Esophagus squamous epithelium (tissue), 5 donors: ENCODE measurements at places on chromosomes 2 and 18.

DNA sequence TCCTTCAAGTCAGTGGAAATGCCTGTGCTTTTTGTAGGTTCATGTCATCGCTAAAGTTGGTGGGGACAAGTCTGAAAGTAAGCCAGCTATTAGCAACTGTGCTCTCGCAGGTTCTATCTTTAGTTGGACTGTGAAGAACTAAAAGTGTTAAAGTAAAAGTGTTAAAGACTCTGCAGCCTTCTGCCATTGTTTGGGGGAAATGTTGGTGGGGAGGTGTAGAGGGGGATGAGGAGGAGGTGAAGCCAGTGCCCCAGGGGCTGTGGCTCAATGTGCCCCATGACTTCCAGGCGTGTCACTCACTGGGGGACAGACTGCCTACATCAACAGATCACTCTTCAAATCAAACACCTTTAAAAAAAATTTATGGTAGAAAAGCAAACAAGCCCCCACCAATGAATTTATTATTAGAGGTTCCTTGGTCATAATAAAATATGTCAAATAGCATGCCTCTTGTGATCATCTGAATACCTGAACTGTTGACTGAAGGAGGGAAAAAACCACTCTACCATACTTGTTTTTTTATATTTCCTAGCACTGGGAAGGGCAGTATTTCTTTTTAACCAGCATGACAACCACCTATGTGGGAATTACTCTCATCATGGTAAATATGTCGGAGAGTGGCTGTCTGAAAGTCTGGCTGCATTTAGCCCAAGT, 19.3 kb downstream of the TGFA start:
- no peaks in the 10 kb centered on the region for H3K36me3 ChIP-seq
- DNase-seq, result no peak
- H3K4me3 ChIP-seq, result no peak overlapping the region
- peaks cover 13% of the 10 kb centered on the region for H3K4me1 ChIP-seq
- H3K27ac ChIP-seq, result no peak overlapping the region
- H3K27me3 ChIP-seq, result no peaks in the 10 kb centered on the region

GRCh38 chr2:144625226-144625625, 105.3 kb upstream of the ZEB2 start:
- H3K4me1 ChIP-seq, result no peaks in the 10 kb centered on the region
- no peaks in the 10 kb centered on the region for H3K27me3 ChIP-seq
- H3K27ac ChIP-seq, result no peak overlapping the region
- H3K4me3 ChIP-seq, result no peak overlapping the region
- H3K36me3 ChIP-seq, result no peaks in the 10 kb centered on the region

DNA sequence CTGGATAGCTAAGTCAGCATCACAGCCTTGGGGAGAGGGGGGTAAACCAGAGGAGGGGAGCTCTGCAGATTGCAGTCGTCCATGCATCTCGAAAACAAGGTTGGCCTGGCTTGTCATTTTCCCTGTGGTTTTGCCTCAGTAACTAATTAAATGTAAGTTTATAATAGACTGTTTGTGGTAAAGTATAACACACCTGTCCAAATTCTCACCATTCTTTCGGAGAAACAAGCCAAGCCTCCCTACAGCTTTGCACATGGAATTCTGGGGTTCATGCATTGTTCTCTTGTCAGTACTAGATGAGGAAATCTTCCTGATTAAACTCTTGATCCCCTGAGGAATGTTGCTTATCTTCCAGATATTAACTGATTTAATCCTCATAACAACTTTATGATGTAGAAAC, 1065.2 kb upstream of the FAM98A start:
- no peak overlapping the region for H3K27ac ChIP-seq
- H3K27me3 ChIP-seq, result no peaks in the 10 kb centered on the region
- no peaks in the 10 kb centered on the region for H3K36me3 ChIP-seq
- no peak overlapping the region for H3K4me3 ChIP-seq

- DNase-seq, result no peak
- H3K4me3 ChIP-seq, result no peak overlapping the region
- H3K27me3 ChIP-seq, result no peaks in the 10 kb centered on the region
- H3K36me3 ChIP-seq, result peaks cover 8% of the 10 kb centered on the region
These were observed 10.6 kb downstream of the PLCD4 start for GRCh38 chr2:218618102-218618860.

DNA sequence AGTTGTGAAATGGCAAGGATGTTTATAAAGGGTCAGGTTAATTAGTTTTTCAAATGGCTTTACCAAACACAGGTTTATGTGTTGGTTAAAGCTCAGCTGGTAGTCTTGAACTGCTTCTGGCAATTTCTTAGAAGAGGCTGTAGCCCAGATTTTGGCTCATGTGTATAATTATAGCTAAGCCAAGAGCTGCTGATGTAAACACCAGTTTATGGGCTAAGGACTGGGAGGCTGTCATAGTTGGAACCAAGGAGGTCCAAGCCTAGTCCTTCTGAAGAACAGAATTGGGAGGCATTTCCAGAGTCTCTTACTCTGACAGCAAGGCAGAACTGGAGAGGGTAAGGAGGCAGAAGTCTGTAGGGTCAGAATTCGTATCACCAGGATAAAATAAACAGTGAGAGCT, 25.4 kb downstream of the UBE2E3 start:
- no peak overlapping the region for H3K4me3 ChIP-seq
- H3K36me3 ChIP-seq, result no peaks in the 10 kb centered on the region
- H3K27me3 ChIP-seq, result no peaks in the 10 kb centered on the region
- DNase-seq, result no peak
- no peaks in the 10 kb centered on the region for H3K4me1 ChIP-seq
- no peak overlapping the region for H3K27ac ChIP-seq

DNA sequence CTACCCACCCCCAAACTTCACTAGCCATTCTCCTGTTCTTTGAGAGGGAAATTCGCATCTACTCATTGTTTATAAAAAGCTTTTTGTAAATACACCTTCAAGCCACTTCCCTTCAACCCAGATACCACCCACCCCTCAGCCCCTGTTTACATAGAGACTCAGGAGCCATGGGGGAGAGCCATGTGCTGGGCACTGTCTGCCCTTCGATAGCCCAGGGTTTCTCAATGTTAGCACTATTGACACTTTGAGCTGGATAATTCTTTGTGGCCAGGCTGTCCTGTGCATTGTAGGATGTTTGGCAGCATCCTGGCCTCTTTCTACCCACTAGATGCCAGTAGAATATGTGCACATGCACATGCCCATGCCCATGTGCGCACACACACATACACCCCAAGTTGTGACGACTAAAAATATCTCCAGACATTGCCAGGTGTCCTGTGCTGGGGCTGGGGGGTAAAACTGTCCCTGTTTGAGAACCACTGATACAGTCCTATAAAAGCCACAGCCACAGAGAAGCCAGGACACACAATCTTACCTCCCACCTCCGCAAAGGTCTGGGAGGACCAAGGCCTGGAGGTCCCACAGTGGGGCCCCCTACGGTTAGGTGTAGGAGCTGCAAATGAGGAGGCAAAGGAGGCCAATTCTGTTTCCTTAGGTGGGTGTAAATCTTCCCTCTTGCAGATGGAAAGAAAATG, 44.5 kb upstream of the ASPRV1 start:
- H3K36me3 ChIP-seq, result no peaks in the 10 kb centered on the region
- no peaks in the 10 kb centered on the region for H3K27me3 ChIP-seq
- H3K4me3 ChIP-seq, result no peak overlapping the region
- DNase-seq, result no peak

DNA sequence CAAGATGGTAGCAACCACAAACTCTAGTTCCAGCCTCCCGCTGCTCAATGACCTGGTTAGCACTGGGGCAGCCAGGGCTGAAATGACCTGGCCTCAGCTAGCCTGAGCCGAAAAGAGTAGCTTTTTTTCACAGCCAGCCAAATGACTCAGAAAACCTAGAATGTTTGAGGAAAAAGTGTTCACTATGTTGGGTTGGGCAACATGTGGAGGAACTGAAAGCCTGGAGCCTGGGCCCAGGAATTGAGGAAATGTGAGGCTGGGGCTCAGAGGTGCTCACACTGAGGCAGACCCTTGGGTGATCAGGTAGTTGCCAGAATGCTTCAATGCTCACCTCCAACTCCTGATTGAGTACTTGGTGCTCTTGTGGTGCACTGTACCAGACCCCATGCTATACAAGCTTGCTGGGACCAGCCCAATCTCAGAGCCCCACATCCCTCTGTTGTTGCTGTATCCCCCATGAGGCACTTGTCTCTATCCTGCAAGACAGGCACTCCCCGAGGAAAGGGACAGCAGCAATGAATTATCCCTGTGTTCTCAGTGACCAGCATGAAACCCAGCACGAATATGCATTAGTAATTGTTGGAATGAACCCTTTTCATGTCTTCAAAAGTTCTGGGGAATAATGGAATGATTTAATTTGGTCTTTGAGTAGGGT, 116.2 kb downstream of the USP34 start:
- no peaks in the 10 kb centered on the region for H3K36me3 ChIP-seq
- no peaks in the 10 kb centered on the region for H3K27me3 ChIP-seq
- DNase-seq, result no peak
- no peak overlapping the region for H3K27ac ChIP-seq
- H3K4me3 ChIP-seq, result no peak overlapping the region

GRCh38 chr18:24472591-24472990, 12.2 kb downstream of the HRH4 start:
- no peak overlapping the region for H3K27ac ChIP-seq
- H3K4me3 ChIP-seq, result no peak overlapping the region
- H3K36me3 ChIP-seq, result no peaks in the 10 kb centered on the region
- no peaks in the 10 kb centered on the region for H3K4me1 ChIP-seq

- H3K27ac ChIP-seq, result peak overlapping the region; percentile 90
- peak overlapping the region; percentile 45 for H3K4me3 ChIP-seq
- DNase-seq, result no peak
- H3K4me1 ChIP-seq, result peaks cover 16% of the 10 kb centered on the region
These were observed 1.3 kb downstream of the UGT1A6 start for GRCh38 chr2:233693963-233694362.

DNA sequence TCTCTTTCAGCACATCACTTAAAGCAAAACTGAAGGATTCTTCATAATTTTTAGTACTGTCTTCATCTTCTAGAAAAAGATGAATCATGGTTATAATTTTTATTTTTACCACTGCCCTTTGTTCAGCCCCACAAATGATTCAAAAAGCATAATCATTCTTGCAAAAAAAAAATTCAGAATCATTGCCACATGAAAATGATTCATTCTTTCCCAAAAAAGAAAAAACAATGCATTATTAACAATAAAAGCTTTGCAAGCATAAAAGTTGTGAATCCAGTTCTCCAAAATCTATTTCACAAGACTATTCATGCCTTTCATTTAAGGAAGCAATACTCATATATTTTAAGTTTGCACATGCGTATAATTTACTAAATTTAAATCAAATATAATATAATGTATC, 204.8 kb downstream of the RBM43 start:
- H3K27me3 ChIP-seq, result no peaks in the 10 kb centered on the region
- H3K27ac ChIP-seq, result peak overlapping the region; percentile 25
- H3K4me1 ChIP-seq, result peaks cover 4% of the 10 kb centered on the region
- H3K4me3 ChIP-seq, result no peak overlapping the region
- no peak for DNase-seq

GRCh38 chr2:67075530-67076238, 321.4 kb upstream of the ETAA1 start:
- no peak for DNase-seq
- no peaks in the 10 kb centered on the region for H3K36me3 ChIP-seq
- H3K27ac ChIP-seq, result no peak overlapping the region
- no peaks in the 10 kb centered on the region for H3K27me3 ChIP-seq

DNA sequence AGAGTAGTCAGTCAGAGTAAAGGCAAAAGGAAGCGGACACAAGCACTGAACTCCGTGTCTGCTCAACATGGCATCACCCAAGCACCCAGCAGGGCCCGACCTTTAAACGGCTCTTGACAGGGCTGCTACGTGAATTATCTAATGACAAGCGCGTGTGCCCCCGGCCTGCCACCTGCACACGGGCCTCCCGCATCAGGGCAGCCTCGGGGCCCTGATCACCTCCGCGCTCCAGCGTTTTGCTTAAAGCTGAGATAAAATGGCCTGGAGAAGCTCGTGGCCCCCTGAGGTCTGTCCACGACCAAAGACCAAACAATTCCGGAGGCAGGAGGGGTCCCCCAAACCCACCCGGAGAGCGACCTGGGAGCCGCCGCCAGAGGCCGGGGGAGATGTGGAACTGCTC, 376 bp downstream of the NDUFA10 start:
- DNase-seq, result no peak
- H3K4me1 ChIP-seq, result peaks cover 33% of the 10 kb centered on the region
- no peaks in the 10 kb centered on the region for H3K27me3 ChIP-seq

DNA sequence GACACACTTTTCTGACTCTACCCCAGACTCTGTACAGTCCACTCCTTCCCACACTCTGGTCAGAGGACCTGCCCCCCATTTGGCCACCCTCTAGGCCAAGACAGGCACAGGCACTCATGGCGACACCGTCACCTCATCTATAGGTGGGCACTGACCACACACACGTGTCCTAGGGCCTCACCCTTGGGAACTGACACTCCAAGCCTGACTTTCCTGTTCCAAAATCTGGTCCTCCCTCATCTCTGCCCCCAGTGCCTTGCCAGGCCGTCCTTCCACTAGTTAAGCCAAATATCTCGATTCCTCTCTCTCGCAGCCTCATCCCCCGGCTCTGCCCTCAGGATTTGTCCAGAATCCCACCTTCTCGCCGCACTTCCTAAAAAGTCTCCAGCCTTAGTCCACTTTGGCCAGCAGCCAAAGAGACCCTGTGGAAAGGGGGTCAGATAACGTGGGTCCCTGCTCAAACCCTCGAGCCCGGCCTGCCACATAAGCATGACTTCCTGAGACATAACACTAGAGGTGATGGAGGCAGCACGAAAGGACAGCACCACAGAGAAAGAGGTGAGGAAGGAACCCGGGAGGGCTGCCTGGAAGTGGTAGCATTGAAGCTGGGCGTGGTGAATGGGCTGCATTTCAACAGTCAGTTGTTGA, 105.8 kb upstream of the OTOS start:
- H3K27ac ChIP-seq, result peak overlapping the region; percentile 66
- H3K36me3 ChIP-seq, result no peaks in the 10 kb centered on the region
- H3K4me3 ChIP-seq, result no peak overlapping the region
- H3K27me3 ChIP-seq, result no peaks in the 10 kb centered on the region
- no peak for DNase-seq
- H3K4me1 ChIP-seq, result peaks cover 23% of the 10 kb centered on the region

DNA sequence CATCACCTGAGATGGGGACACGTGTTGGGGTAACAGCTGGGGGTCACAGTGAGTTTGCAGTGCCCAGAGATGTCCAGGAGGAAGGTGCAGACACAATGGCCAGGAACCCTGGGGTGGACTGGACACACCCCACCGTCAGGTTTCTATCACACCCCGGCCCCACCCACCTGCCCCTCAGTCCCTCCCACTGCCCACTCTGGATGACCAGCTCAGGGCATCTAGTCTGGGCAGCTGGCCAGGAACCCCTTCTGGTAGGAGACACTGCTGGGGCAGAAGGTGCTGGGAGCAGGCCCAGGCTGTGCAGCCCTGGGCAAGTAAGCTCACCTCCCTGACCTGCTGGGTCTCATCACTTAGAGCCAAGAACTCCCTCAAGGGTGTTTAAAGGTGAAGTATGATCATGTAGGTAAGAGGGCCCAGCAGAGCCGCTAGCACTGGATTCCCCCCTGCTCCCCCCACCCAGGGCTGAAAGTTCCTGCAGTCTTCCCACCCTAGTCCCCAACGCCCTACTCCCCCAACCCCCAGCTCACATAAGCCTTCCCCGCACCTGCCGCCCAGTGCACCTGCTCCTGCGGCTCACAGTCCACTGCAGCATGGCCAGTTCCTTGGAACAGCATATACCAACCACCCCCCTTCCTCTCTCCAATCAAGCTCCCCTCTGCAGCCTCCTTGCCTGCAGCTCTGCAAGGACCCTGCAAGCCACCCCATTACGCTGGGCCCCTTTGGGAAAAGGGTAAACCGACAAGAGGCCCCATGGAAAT, 17.3 kb downstream of the BIN1 start:
- no peaks in the 10 kb centered on the region for H3K27me3 ChIP-seq
- no peaks in the 10 kb centered on the region for H3K36me3 ChIP-seq

GRCh38 chr2:74372674-74373073, 7.4 kb downstream of the DCTN1 start:
- H3K4me3 ChIP-seq, result no peak overlapping the region
- H3K36me3 ChIP-seq, result peaks cover 23% of the 10 kb centered on the region
- peaks cover 33% of the 10 kb centered on the region for H3K4me1 ChIP-seq
- H3K27ac ChIP-seq, result no peak overlapping the region

- no peak overlapping the region for H3K4me3 ChIP-seq
- no peaks in the 10 kb centered on the region for H3K27me3 ChIP-seq
These were observed 62.8 kb downstream of the MEX3C start for GRCh38 chr18:51134721-51135120.
